B cell (primary cell): ENCODE measurements at places on chromosomes 11 and 22.
A peak's percentile ranks its signal among the peaks of the same experiment; 100 is the strongest.

GRCh38 chr11:44065161-44065661 lies 859 bp upstream of the ACCS start:
- no peak for DNase-seq

GRCh38 chr11:115926138-115926537 lies 421.9 kb upstream of the CADM1 start:
- DNase-seq: no peak

- no peak for DNase-seq
Measured at GRCh38 chr11:20111871-20112270, 48.4 kb downstream of the DBX1 start.

DNA sequence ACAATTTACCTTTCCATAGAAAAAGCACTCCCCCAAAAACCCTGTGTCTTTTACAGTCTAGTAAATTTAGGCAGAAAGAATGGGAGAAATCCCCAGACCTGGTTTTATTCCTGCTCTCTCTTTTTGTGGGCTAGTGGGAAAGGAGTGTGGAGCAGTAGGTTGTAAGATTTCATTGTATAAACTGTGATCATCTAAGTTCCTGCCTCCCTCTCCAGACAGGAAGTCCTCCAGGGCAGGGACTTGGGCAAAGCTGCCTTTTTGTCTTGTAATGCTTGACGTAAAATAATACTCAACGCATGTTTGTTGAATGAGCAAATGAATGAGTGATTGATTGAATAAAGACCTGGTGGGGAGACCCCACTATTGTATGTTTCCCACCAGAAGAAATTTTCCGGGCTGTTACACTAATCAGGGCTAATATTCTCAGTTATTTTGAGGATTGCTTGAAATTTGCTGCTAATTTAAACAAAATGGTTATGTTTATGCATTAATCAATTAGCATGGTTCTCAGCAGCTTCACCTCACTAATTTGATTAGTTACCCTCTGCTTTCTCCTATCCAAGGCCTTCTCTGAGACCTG lies 36.3 kb downstream of the CSNK2A3 start:
- no peak for DNase-seq

DNA sequence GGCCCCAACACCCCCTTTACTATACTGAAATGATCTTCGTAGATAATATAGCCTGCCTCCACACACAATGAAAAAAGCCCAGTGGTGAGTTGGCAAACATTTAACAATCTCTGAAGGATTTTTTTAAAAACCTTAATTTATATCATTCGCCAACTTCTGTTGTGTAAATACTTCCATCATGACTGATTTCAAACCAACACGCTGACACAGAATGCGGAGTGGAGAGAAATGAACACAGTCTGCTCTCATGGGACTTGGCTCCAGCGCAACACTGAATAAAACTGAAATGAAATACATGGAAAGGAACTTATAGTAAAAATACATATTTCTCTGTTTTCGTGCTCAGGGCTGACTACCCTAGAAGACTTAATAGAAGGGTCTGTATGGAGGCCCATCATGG lies 61.3 kb upstream of the WNT11 start:
- DNase-seq: no peak

DNA sequence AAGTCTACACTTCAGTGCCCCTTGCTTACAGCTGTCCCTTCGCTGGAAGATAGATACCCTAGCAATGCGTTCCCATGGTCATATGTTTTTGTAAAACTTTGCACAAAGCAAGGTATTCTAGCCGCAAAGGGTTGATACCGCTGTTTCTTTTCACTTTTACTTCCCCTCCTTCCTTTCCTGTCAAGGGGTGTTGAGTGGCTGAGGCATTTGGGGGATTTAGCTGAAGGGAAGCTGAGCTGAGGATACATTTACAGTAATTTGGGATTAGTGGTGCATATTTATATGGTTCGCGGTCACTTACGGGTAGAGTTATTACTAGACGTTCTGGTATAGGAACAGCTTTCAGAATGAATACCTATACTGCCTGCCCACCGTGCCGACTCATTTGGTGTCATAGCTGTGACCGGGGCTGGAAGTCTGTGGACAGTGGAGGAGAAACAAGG lies 86.9 kb upstream of the WNT11 start:
- DNase-seq: no peak

GRCh38 chr11:116714902-116715301 lies 57.9 kb downstream of the BUD13 start:
- DNase-seq: no peak

- DNase-seq: no peak
Measured at GRCh38 chr11:114232400-114233059, 63.7 kb upstream of the NNMT start.

DNA sequence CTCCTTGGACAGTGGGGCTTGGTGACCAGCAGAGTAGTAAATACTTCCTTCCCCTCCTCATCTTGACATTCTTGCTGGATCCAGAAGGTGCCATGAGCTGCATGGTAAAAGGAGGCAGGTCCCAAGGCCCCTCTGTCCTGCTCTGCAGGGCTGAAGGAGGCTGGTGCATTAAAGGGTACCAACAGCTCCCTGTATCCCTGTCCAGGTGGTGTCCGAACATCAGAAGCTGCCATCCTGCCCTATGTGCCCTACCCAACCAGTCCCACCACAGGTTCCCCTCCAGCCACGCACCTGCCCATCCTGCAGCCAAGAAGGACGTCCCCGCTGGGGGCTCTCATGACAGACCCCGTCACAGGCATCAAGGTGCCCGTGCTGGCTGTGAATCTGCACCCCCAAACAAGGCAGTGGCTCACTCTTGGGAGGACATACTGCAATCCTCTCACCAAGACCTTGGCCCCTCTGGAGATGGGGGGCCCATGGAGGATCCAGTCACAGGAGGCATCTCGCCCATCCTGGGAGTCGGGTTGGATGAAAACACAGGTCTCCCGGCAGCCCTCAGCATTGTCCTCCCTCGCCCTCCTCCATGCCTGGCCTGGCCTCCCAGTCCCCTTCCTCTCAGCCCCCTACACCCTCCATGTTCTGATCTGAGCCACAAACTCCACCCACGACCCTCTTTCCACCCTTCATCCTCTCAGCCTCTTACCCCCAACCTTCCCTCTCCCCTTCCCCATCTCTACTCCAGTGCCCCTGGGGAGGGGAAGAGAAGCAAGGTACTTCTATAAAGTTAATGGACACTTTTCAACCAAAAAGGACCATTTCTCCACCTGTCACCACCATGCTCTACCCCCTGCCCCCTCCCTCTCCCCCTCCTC lies 55.1 kb downstream of the BTG4 start:
- no peak for DNase-seq

- DNase-seq: peak; percentile 56
Measured at GRCh38 chr22:41929418-41929810, 2.8 kb upstream of the TNFRSF13C start.

GRCh38 chr22:27699383-27700019 lies 102.1 kb downstream of the MN1 start:
- DNase-seq: no peak

DNA sequence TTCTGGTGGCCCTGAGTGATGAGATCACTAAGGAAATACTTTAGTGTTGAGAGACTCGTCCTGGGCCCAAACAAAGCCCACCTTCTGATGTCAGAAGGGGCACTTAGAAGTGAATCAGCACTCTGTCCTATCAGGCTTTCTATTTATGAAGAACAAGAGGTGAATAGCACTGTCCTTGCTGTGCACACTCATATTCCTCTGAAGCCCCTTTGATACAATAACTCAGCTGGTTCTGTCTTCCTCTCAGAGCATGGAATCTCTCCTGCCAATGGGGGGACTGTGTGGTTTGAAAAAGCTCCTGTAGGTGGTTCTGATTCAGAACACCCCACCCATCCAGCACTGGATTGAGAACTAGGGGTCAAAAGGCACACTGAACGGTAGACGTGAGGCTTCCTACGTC lies 348.1 kb downstream of the ETS1 start:
- no peak for DNase-seq

DNA sequence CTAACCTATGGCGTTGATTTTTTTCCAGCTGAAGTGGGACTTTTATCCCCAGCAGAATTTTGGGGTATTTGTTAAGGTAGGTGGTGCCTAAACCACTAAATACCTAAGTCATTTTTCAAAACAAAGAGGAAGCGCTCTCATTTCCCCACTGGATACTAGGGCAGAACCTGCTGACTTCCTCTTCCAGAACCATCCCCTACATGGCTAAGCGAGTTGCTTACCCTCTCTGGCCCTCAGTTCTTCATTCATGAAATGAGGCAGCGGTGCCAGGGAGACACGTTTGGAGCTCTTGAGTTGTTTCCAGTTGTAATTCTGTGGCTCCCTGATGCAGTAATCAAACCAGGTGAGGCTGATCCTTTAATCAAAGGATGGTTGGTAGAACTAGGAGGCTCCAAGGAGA lies 10.0 kb upstream of the MTMR3 start:
- no peak for DNase-seq

DNA sequence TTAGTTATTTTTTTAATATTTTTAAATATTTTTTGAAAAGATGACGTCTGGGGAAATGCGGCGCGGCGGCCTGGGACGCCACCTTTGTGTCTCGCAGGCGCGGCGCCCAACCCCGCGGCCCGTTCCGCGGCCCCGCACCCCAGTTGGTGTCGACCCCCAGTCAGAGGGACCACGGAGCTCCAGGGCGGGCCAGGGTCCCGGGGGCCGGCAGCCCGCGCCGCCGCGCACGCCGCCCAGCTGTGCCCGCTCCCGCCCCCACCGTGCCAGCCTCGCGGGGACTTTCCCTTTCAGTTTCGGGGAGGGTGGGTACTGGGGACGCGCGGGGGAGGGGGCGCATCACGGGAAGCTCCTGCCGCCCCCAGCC lies 1.6 kb downstream of the CCND1 start:
- no peak for DNase-seq

DNA sequence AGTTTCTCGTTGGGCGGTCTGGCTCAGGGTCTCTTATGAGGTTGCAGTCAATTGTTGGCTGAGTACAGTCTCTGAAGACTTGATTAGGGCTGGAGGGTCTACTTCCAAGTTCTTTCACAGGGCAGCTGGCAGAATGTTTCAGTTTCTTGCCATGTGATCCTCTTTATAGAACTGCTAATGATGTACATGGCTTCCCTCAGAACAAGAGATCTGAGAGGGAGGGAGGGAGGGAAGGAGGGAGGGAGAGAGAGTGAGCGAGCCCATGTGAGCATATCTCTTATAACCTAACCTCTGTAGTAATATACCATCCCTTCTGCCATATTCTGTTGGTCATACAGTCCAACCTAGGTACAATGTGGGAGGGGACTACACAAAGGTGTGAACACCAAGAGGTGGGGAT lies 2.7 kb upstream of the CCDC15 start:
- DNase-seq: no peak

- DNase-seq: no peak
Measured at GRCh38 chr11:40030867-40031266, 1428.6 kb downstream of the LRRC4C start.

DNA sequence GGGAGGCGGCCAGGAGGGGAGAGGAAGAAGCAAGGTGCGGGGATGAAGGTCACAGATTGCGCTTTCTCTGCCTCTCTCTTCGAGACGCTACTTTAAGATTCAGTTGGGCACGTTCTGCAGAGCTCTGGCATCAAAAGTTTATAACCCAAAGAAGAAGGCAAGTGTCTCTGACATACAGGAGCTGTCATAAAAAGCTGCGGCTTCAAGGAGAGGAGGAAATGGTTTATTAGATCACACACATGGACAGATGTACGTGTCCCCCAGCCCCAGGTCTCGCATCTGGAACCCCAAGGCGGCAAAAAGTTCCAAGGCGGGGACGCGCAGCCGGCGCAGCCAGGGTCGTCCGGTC lies 589.0 kb downstream of the OPCML start:
- no peak for DNase-seq

- no peak for DNase-seq
Measured at GRCh38 chr11:125082611-125083311, 19.7 kb downstream of the SLC37A2 start.

GRCh38 chr11:73493956-73494598 lies 103.8 kb downstream of the FAM168A start:
- DNase-seq: no peak

- DNase-seq: no peak
Measured at GRCh38 chr11:117819096-117820040, 5.2 kb downstream of the FXYD2 start.

GRCh38 chr11:120818097-120818496 lies 205.8 kb upstream of the TBCEL start:
- no peak for DNase-seq
